ENCODE measurements at places on chromosomes 1 and 21.

GRCh38 chr1:65946960-65947359 is 154.3 kb downstream of the PDE4B start:
- DNase-seq: peak; percentile 9

GRCh38 chr1:153663211-153663610 is 4.7 kb downstream of the SNAPIN start:
- DNase-seq: no peak

DNA sequence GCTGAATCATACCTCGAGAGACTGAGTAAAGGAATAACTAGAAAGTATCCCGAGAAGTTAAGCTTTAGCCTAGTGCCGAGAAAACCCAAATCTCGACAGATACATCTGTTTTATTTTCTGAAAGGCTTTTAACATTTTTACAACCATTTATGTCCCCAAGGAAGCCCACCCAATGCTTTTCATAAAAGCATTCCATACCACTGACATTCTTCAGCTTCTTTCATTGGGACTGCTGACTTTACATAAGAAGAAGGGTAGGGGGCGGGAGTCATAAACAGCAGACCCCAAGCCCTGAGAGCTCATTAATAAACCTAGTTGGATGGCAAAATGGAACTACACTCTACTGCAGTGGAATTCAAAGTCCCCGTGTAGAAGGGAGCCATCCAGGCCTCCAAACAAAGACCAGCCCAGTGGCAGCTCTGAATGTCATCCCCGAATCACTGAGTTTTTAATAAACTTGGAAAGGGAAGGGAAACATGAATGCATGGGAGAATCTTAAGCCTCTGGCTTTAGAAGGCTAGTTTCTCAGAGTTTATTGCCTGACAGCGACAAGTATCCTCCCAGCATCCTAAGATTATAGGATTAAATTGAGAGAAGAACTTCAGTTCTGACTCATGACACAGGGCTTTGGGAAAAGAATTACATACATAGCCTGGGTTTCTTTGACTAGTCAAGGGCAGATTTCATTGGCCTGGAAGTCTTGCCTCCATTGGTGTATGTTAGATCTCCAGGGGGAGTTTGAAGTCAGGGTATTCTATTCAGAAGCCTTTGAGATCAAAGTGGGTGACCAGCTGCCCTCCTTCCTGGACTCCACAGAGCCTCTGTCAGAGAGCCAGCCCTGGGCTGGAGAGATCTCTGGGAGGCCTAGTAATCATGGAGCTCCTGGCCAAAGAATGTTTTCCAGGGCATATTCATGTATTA is 3.7 kb downstream of the ATF3 start:
- DNase-seq: no peak

DNA sequence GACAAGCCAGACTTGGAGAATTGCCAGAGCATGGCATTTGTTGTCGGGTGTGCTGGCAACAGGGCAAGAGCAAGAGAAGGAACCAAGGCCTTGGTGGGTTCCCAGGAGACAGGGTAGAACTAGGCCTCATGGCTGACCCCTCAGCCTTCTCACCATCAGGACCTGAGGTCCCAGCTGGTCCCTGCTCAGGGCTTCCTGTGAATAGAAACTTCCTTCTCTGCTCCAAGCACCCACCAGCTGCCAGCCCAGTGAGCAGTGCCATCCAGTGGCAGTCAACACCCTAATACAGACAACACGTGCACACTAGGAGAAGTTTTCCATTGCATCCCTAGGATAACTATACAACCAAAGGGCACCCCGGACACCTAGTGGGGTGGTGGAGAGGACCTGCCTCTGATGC is 22.8 kb downstream of the S100A6 start:
- no peak for DNase-seq

GRCh38 chr1:235052067-235053008 is 76.3 kb downstream of the TOMM20 start:
- DNase-seq: no peak

DNA sequence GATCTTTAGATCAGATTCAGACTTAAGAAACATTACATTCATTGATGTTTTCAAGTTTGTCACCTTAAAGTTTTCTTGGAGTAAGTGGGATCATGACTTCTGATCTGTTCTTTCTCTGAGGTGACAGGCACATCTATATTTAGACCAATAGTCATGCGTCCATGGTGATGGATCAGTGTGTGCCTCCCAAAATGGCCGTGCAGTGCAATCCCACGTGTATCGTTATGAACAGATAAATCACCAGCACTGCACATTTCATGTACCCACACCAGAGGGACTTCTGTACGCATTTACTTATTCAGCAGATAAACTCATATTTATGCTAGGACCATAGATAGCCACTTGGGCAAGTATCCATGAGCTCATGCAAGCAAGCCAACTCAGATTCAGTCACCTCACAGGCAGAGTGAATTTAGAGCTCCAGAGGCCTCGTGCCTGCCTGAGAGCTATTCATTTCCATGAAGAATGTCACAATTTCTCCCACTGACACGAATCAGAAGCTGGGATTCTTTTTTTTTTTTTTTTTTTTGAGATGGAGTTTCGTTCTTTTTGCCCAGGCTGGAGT is 13.9 kb upstream of the WDR26 start:
- no peak for DNase-seq

GRCh38 chr1:170807432-170807831 is 127.9 kb upstream of the MROH9 start:
- peak; percentile 17 for DNase-seq

DNA sequence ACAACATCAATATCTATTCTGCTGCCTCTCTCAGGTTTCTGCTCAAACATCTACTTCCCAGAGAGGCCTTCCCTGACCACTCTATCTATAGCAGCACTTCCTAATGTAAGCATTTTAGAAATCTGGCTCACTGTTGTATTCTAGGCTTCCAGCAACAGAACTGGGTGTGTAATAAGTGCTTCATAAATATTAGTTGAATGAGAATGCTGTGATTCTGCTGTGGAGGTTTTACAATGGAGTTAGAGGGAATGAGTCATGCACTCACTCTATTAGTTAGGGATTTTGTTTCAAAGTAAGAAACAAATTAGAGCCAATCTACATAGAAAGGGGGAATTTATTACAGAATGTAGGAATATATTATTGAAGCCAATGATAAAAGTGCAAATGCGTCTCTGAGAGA is 38.6 kb upstream of the SLC35F3 start:
- no peak for DNase-seq

All from T1000 (cell line).